Midbrain (tissue), 1 donor: ENCODE measurements at places on chromosomes 16 and 17.

GRCh38 chr17:63930951-63931575 is 1.1 kb downstream of the CD79B start:
- DNase-seq, result no peak

- DNase-seq, result no peak
Observed at GRCh38 chr17:81688616-81689015, 4.8 kb downstream of the HGS start.

DNA sequence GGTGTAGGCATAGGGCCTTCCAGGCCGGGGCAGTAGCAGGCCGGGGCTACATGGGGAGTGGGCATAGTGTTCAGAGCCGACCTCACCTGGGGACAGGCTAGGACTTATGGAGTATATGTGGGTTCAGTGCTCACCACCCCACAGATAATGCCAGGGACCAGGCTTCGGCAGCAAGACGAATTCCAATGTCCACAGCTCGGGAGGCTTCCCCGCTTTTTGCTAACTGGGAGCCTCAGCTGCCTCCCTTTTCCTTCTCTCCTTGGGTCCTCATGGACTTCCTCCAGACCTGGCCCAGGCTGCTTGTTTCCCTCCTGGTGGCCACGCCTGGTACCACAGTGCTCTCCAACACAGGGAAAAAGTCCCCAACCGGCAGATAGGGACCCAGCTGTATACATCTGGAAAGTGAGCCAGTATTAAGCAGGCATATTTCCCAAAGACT is 20.1 kb upstream of the SLC46A1 start:
- DNase-seq, result no peak

- peak; percentile 44 for DNase-seq
Observed at GRCh38 chr17:21072745-21073197, 30.0 kb upstream of the USP22 start.

GRCh38 chr17:75981019-75981615 is 2.1 kb downstream of the TEN1 start:
- no peak for DNase-seq

DNA sequence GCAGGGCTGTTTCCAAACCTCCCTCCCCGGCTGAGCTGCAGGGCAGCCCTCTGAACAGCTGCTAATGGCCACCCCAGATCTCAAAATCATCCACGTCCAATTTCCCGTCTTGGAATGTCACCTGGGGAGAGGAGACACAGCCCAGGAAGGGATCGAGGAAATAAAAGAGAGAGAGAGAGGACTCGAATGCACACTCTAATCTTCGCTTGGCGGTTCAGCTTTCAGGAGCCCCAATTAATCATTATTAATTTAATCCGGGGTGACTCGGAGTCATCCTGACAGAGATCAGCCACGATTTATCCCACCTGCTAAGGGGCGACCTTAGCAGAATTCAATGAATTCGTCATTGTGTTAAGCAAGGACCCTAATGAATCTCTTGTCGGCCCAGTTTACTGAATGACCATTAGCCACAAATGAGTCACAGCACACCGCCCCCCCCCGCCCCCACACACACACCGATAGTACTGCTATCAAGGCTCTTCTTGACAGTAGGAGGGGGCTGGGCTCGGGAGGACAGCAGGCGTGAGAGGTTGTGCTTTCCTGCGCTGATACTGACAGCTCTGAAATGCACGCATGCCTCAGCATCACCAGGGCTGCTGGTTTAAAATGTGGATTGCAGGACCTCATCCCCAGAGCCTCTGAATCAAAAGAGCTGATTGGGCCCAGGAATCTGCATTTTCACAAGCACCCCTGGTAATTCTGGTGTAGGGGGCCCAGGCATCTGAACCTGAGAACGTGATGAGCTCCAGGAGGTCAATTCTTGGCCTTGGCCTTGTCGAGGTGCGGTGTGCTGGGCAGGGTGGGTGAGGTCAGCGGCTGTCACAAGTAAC is 190.0 kb upstream of the CIBAR2 start:
- DNase-seq, result no peak

GRCh38 chr17:4858068-4858881 is 25.1 kb downstream of the MINK1 start:
- peak; percentile 91 for DNase-seq

- no peak for DNase-seq
Observed at GRCh38 chr16:19835196-19835595, 49.5 kb downstream of the GPRC5B start.

DNA sequence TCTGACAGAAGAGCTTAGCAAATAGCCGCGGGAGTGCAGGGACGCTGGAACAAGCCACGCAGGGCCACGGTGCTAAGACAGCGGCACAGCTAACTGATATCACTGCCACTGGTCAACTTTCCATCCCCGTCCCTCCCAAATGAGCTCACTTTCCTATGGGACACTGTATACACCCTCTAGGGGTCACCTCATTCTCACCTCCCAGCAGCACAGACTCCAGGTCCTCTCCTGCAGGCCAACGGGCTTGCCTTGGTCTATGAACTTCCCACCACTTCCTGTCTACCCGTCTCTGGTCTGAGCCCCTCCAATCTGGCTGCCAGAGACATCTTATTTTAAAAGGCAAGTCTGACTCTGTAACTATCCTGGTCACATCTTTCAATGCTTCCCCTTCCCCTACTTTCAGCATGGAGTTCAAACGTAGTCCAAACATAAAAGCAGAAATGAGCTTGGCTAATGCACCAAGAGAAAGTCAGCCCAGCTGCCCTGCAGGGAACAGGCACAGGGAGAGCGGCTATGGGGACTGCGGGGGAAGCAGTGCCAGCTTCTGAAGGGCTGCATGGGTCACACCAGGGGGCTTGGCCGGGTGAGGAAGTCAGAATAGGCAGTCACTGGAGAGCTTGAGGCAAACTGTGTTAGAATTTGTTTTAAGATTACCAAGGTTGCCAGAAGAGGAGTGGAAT is 26.3 kb upstream of the SLC38A8 start:
- no peak for DNase-seq

GRCh38 chr17:81457401-81457800 is 55.2 kb downstream of the ACTG1 start:
- DNase-seq, result no peak

DNA sequence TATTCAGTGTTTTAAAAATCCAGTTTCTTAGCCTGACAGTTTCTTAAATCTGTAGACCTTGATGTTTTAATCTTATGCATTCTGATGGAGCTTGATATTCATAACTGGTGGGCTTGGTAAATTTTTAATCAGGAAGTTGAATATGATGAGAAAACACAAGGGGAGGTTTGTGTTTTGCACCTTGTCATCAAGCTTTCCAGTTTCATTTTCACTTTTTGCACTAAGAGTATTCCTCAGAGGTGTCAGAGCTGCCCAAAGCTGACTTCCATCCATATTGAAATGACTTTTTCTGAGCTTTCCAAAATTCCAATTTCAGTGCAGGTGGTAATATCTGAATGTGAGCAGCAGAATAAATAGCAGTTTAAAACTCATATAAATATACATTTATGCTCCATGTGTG is 555.0 kb upstream of the RBFOX1 start:
- no peak for DNase-seq

GRCh38 chr16:87323727-87324410 is 6.7 kb upstream of the C16orf95 start:
- DNase-seq, result no peak

- no peak for DNase-seq
Observed at GRCh38 chr17:10077561-10078299, 120.7 kb downstream of the GAS7 start.

GRCh38 chr17:81365148-81365600 is 30.1 kb upstream of the BAHCC1 start:
- no peak for DNase-seq

GRCh38 chr17:75692976-75693375 is 25.8 kb downstream of the SAP30BP start:
- no peak for DNase-seq

GRCh38 chr16:8763899-8764298 is 33.5 kb downstream of the TMEM186 start:
- no peak for DNase-seq

- no peak for DNase-seq
Observed at GRCh38 chr16:22961206-22961605, 147.2 kb downstream of the HS3ST2 start.

GRCh38 chr17:49987681-49988441 is 7.2 kb downstream of the DLX3 start:
- no peak for DNase-seq

DNA sequence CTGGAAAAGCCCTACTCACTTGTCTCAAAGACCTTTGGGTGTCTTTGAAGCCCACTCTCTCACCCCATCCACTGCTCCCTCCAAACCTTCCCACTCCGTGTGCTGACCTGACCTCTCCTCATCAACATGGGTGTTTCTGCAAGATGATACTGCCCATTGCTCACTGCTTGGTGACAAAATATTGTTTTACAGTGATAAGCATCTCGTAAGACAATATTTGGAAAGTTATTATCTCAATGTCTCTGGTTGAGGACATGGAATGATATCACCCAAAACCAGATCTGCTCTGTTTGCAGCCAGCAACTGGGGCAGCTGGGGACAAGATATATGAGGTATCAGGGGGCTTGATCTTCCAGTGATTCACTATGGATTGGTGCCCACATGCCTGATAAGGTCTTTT is 195.8 kb downstream of the SALL1 start:
- DNase-seq, result no peak

- DNase-seq, result peak; percentile 35
Observed at GRCh38 chr17:49434821-49435670, 20.4 kb upstream of the PHB1 start.

DNA sequence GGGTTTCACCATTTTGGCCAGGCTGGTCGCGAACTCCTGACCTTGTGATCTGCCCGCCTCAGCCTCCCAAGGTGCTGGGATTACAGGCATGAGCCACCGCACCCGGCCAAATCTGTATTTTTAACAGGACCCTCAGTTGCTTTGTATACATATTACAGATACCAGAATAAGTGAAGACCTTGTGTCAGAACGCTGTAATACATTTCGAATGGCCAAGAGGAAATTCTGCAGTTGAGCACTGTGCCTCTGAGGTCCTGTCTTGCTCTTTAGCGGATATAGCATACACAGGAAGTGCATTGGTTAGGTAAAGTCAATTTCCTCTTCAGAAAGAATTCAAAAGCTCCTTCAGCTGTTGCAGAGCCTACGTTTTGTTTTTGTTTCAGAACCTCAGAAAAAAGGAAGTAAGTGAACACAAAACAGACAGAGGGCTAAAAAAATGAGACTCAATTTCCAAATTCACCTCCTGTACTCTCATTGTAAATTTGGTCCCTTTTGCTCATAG is 15.7 kb downstream of the CRLF3 start:
- DNase-seq, result peak; percentile 29

- DNase-seq, result no peak
Observed at GRCh38 chr17:21463779-21464407, 87.7 kb downstream of the KCNJ12 start.

- DNase-seq, result no peak
Observed at GRCh38 chr17:75812096-75813013, 27.7 kb downstream of the UNK start.

- no peak for DNase-seq
Observed at GRCh38 chr16:66948837-66949225, 12.2 kb upstream of the CES3 start.

- no peak for DNase-seq
Observed at GRCh38 chr17:4658478-4659305, 17.2 kb upstream of the ALOX15 start.

DNA sequence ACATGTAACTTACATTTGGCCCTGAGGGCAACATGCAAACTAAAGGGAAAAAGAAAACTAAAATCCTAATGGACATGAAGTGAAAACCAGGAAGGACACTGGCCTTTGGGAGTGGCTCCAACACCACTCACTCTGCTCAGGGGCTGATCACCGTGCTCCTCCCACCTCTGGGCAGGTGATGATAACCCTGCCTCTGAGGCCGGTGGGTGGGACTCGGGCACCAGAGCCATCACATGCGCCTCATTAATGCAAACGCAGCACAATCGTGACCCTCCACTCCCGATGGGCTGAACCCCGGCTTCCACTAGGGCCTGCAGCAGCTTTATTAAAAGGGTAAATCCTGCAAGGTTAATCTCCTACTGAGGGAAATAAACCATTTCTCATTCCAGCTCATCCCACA is 4.7 kb downstream of the KLHDC4 start:
- no peak for DNase-seq

DNA sequence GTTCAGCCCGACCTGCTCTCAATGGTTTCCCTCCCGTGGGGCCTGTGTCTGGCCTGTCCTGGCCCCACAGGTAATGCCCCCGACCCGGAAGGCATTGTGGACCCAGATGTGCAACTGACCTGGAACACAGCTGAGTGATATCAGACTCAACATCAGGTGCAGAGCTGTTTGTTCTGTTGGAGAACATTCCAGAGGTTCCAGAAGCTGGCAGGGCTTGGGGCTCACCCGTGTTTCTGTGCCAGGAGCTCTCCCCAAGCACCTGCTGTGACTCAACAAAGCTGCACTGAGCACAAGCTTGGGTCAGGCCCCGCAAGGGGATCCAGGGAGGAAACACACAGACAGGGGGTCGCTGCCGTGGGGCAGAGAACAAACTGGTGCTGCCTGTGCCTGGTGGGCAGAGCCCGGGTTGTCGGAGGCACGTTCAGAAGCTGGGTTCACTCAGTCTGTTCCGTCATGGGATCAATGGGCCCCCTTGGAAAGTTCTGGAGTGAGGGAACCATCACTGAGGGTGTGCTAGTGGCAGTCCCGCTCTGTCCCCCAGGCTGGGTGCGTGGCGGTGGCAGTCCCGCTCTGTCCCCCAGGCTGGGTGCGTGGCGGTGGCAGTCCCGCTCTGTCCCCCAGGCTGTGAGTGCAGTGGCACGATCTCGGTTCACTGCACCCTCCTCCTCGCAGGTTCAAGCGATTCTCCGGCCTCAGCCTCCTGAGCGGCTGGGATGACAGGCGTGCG is 22.1 kb downstream of the HS3ST6 start:
- no peak for DNase-seq

DNA sequence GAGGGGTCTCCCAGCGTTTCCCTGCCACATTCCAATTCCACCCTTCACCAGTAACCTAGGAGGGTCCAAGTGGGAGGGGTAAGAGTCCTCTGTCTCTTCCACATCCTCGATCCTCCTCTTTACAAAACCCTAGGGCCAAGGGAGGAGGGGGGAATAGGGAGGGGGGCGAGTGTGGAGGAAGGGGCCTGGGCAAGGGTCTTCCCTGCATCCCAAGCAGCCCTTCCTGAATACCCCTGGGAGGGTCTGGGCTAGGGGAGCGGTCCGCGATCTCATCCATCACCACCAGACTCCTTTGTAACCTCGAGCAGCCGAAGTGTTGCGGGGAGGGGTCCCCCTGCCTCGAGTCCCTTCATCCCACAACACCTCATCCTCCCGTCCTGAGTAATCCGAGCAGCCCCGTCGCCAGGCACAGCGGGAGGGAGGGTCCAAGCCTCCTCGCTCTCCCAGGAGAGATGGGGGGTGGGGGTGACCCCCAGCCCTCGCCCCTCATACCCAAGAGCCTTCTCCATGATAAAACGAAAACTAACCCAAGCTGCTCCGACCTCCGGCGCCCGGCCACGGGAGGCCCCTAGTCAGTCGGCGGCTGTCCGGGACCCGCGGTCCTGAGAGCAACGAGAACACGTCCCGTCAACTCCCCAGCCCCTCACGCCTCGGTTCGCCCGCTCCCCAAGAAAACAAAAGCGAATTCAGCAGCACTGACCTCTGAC is 502 bp downstream of the SMPD3 start:
- no peak for DNase-seq

DNA sequence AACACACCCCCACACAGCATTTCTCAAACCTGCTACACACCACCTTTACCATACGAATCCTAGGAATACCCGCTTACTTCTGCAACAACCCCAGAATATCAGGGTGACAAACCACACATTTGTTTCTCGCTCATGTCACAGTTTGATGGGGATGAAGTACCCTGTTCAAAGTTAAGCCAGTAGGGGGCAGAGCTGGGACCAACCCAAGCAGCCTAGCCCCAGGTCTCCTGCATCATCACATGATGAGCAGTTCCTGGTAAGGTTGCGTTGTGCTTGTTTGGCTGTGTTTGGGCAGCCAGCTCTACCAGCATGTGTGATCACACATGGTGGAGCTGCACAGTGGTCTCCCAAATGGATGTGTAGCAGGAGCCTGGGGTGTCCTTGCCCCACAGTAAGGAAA is 103.6 kb upstream of the C16orf82 start:
- DNase-seq, result no peak
